Esophagus muscularis mucosa (tissue), 4 donors: ENCODE measurements at places on chromosomes 2 and 18. TPM values are rescaled to one million over a fixed set of nuclear protein-coding genes. Genes with fewer than 3 reads are reported as not detected.

- no peak for DNase-seq
Measured at GRCh38 chr2:190105554-190105953, 43.0 kb upstream of the MSTN start.

The SULT1C4 gene
- total RNA-seq: 3.1 TPM

- DNase-seq: no peak
Measured at GRCh38 chr2:159145745-159146354, 140.7 kb downstream of the WDSUB1 start.

The CRYBA2 gene
- total RNA-seq: not detected

- no peak for DNase-seq
Measured at GRCh38 chr2:150385211-150385610, 102.3 kb downstream of the RND3 start.

GRCh38 chr18:58124475-58124874, 80.4 kb downstream of the NEDD4L start:
- no peak for DNase-seq

DNA sequence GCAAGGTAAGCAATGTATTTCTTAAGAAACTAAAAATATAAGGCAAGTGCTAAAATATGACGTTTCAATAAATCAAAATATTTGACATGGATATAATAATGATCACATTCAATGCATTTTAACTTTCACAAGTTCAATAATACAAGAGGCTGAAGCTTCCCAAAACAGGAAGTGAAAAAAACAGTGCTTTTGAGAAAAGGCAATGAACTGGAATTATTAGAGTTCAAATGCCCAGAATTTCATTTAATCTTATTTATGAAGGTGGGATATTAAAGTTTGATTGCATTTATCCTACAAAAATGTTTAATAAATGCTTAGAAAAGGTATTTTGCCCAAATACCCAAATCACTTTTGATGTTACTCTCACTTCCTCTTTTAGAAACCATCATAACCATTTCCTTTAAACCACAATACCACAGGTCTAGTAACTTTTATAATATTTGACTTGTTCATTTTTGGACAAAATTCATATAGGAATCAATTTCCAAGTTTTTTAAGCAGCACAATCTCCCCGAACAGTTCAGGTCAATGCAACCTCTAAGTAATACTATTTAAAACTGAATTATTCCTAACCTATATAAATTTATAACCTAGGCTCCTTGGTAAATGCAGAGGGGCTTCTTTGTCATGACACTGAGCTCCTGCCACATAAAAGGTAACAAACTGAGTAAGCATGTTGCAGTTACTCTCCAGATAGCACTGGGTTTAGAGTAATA, 2.1 kb downstream of the NCKAP1 start:
- no peak for DNase-seq

GRCh38 chr2:239267288-239267951, 133.4 kb downstream of the HDAC4 start:
- DNase-seq: no peak

DNA sequence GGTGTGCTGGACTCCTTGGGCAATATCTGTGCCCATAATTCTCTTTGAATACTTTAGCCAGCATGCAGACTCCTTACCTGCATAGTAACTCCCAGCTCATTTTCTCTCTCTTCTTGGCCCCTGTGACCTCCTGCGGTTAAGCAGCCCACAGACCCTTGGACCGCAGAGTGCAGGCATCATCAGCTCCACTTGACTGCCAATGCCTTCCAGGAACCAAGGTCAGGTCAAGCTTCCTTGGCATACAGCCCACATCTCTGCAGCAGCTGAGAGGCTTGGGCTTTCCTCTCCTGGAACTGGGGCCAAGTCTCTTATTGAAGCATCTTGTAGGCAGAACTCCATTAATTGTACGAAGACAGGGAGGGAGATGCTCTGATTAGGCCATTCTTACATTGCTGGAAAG, 130.1 kb upstream of the PIEZO2 start:
- DNase-seq: no peak

DNA sequence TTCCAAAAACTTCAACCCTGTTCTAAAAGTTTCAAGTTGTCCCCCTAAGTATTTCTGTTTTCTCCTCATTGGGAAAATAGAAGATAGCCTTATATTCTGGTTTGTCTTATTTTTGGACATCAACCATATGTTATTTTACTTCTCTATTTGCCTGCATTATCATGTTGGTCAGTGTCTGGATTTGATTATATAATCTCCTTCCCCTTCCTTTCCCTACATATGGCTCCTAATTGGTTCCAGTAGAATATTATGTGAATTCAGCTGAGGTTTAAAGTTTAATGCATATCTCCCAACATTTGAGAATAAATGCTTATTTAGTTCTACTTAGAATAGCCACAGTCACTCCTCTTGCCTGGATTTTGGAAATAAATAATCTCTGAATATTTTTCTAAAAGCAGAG, 66.9 kb downstream of the OXER1 start:
- no peak for DNase-seq

DNA sequence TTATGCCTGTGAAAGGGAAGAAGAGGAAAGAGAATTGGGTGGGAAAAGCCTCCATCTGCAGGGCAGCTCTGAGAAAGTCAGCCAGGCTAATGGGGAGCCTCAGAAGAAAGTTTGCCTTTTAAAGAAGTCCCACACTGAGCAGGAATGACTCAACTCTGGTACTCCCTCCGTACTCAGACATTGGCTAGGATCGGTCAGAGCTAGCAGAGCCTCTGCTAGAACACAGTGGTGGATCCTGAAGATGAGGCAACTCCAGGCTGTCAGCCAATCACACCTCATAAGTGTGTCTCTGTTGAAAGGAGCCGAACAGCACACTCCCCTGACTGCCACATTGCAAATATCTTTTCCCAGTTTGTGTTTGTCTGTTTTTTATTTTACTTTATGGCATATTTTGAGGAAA, 96.9 kb downstream of the HNRNPLL start:
- no peak for DNase-seq

DNA sequence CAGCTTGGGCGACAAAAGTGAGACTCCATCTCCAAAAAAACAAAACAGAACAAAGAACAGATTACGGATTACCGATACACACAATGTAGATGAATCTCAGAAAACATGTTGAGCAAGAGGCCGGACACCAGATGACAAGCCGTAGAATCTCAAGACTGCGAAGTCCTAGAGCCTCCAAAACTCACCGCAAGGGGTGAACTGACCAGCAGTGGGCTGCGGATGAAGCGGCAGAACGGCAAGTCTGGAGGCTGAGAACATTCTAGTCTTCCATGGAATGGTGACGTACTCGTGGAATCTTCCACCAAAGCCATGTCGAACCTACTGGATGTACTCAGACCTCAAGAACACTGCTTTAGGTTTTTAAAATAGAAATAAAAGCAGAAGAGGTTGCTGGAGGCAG, 198.8 kb downstream of the NDUFA10 start:
- DNase-seq: no peak

The UGT1A4 gene
- not detected for total RNA-seq

The MOB1A gene
- total RNA-seq: 108 TPM

DNA sequence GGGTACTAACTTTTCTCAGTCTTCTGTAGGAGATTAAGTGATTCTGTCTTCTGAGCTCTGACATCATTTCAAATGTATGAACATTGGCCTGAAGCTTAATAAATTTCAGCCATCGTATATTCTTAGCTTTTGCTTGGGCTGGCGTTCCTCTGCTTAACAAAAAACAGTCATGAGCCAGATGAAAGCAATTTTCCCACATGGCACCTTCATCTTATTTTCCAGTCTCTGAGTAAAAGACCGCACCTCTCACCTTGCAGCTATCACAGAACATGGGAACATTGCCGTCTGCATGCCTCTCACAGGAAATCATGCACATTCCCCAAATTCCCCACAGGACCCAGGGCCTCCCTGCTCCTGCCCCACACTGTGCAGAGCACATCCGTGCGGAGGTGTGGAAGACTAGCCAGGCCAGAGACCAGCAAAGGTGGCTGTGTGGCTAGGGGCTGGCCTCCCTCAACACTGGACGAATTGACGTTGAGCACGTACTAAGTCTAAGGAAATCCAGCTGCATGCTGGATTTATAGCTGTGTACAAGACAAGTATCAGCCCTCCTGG, 531.8 kb upstream of the ID2 start:
- DNase-seq: no peak

DNA sequence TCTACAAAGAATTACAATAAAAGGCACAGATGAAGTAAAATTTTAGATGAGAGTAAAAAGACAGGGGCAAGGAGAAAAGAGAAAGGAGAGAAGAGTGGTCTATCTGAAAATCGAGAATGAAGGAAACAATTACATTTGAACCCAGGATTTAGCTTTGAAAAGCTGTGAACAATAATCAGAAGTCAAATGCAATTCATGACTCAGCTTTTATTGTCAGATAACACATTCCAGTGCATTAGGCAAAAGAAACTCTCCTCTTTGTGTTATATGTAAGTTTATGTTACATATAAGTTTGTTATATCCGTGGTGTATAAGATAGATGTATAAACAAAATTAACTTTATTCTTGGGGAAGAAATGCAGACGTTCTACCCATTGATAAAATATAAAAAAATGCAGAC, 284.5 kb downstream of the GBX2 start:
- DNase-seq: no peak

DNA sequence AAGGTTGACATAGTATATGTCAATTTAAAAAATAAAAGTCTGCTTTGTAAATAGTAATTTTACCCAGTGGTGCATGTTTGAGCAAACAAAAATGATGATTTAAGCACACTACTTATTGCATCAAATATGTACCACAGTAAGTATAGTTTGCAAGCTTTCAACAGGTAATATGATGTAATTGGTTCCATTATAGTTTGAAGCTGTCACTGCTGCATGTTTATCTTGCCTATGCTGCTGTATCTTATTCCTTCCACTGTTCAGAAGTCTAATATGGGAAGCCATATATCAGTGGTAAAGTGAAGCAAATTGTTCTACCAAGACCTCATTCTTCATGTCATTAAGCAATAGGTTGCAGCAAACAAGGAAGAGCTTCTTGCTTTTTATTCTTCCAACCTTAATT, 78.6 kb upstream of the CSRNP3 start:
- DNase-seq: no peak

GRCh38 chr2:207243601-207244000, 77.9 kb upstream of the KLF7 start:
- DNase-seq: no peak

The SNTG2 gene
- total RNA-seq: 3.3 TPM

DNA sequence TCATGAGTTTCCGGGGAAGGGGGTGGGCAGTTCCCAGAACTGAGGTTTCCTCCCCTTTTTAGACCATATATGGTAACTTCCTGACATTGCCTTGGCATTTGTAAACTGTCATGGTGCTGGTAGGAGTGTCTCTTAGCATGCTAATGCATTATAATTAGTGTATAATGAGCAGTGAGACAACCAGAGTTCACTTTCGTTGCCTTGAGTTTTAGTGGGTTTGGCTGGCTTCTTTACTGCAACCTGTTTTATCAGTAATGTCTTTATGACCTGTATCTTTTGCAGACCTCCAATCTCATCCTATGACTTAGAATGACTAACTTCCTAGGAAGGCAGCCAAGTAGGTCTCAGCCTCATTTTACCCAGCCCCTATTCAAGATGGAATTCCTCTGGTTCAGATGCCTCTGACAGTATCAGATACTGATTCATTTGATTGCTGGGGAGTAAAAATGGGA, 447.3 kb downstream of the XIRP2 start:
- no peak for DNase-seq

GRCh38 chr2:172234716-172235691, 132.3 kb upstream of the DLX2 start:
- no peak for DNase-seq

- DNase-seq: no peak
Measured at GRCh38 chr2:74301262-74301661, 42.0 kb downstream of the SLC4A5 start.

The GPD2 gene
- total RNA-seq: 26.0 TPM

The RGPD4 gene
- not detected for total RNA-seq

GRCh38 chr2:51243892-51244535, 212.1 kb upstream of the NRXN1 start:
- DNase-seq: no peak

- DNase-seq: no peak
Measured at GRCh38 chr2:241673797-241674725, 12.6 kb downstream of the DTYMK start.

The EMILIN2 gene
- total RNA-seq: 14.2 TPM

- DNase-seq: no peak
Measured at GRCh38 chr2:177117755-177118154, 94.8 kb upstream of the HNRNPA3 start.

DNA sequence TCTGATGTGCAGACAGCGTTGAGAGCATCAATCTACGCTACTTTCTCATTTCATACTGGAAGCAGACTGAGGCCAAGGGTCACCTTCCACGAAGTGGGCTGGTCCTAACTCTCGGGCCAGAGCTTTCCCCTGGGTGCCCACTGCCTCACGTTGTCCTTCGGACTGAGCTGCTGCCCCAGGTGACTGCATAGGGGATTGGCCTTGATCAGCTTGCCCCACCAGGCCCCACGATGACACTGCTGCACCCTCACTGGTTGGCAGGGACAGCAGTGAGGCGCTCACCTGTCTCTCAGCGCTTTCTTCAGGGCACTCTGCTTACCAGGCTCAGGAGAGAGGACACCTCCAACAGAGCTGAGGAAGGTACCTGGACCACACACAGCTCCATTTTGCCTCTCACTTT, 47.3 kb downstream of the CABLES1 start:
- DNase-seq: no peak

DNA sequence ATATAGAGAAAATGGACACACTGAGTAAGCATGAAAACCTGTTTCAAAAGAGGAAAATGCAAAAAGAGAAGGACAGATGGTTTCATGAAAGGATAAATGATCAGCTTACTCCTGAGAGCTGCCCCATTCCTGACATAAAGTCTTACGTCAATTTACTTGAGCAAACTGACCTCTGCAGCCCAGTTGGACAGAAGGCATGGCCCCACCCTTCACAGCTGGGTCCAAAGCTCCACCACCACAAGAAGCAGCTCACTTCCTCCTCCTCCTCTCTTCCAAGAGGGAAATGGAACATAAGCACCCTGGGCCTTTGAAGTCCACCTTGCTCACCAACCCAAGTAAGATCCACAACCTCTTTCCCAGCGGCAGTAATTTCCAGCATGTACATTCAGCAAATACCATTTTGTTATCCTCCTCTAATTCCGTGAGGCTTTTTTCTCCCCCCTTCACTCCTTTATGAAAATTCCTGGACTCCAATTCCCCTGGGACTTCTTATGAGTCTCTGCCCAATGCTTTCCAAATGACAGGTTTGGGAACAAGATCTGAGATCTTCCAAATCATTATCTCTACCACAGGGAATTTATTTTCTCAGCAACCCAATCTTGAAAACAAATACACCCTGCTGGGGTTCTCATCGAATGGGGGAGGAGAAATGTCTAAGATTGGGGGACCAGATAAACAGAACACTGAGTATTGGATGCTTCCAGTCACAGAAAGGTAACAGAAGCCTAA, 10.1 kb downstream of the COL4A4 start:
- peak; percentile 80 for DNase-seq

The MSTN gene
- total RNA-seq: 0.42 TPM

GRCh38 chr2:143802871-143803650, 673.8 kb downstream of the ARHGAP15 start:
- no peak for DNase-seq

DNA sequence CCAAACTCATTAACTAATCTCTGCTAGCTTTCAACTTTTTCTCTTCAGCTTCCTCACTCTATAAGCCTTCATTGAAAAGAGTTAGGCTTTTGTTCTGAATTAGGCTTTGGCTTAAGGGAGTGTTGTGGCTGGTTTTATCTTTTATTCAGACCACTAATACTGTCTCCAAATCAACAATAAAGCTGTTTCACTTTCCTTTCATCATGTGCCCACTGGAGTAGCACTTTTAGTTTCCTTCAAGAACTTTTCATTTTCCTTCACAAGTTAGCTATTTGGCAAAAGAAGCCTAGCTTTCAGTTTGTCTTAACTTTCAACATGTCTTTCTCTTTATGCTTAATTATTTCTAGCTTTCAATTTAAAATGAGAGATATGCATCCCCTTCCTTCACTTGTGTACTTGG, 271.7 kb upstream of the FSIP2 start:
- no peak for DNase-seq
